ENCODE measurements at places on chromosomes 13 and 19.
A peak's percentile ranks its signal among the peaks of the same experiment; 100 is the strongest.

- no peak for DNase-seq
Measured at GRCh38 chr13:60754211-60755090, 357.4 kb downstream of the TDRD3 start.

GRCh38 chr19:38201731-38202130, 22.3 kb downstream of the DPF1 start:
- DNase-seq = no peak

GRCh38 chr13:77383097-77383496, 56.2 kb upstream of the MYCBP2 start:
- no peak for DNase-seq

- DNase-seq = no peak
Measured at GRCh38 chr19:34033880-34034279, 138.4 kb upstream of the LSM14A start.

DNA sequence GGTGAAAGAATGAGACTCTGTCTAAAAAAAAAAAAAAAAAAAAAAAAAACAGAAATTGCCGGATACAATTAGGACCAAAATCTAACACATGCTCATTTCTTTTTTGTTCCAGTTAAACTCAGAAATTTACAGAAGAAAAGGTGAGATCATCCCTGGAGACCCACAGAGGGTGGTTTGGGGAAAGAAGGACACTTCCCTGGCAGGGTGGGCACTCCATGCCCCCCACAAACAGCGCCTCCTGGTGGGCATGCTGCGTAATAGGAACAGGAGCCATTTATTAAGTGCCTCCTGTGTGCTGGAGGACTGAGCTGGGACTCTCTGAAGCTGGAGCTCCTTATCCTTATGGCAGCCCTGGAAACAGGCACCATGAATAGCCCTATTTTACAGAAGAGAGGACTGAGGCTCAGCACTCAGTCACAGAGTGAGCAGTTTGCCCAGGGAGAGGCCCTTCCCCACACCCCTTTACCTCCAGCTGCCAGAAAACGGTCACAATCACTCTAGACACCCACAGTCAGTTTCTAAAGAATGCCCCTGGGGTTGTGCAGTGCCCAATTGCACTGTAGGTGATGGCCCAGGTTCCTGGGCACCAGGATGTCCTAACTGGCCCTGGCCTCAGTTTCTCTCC, 10.1 kb downstream of the C19orf38 start:
- DNase-seq = peak; percentile 38

GRCh38 chr13:48334534-48335127, 31.1 kb downstream of the RB1 start:
- DNase-seq = peak; percentile 72

- peak; percentile 66 for DNase-seq
Measured at GRCh38 chr19:34961775-34962686, 2.0 kb downstream of the ZNF792 start.
